ENCODE measurements at places on chromosomes 16 and 17.
A peak's percentile ranks its signal among the peaks of the same experiment; 100 is the strongest.

GRCh38 chr16:23608194-23608593, 12.1 kb upstream of the NDUFAB1 start:
- DNase-seq: no peak

DNA sequence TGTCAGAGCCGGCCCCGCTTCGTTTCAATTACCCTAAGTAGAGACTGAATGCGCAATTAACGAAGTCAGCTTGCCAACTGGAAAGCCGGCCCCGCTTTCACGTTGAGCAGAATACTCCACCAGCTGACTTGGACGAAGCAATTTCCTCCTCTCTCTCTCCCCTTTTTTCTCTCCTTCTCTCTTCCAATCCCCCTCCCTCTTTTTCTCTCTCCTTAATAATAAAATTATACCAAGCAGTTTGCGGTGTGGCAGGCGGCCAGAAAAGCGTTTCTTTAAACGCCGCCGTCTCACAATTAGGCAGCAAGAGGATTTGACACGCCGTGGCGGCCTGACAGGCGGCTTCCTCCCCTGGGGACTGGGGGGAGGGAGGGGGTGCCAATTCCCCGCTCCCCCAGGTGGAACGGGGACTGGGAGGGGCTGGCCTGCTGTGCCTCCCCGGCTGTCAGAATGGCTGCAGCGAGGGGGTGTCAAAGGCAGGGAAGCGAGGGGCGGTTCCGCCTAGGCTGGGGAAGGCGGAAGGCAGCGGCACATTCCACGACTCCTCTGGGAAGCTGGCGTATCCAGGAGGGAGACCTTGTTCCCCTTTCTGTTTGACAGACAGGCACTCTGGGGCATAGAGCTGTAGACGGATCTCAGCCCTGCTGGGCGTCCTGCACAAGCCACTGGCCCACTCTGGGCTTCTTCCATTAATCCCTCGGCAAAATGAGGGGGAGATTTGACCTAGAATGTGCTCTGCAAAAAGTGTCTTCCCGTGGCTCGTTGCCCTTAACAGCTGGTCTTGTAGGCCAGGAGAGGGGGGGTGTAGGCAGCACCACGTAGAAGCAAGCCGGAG, 52.7 kb downstream of the SREBF1 start:
- DNase-seq: no peak

DNA sequence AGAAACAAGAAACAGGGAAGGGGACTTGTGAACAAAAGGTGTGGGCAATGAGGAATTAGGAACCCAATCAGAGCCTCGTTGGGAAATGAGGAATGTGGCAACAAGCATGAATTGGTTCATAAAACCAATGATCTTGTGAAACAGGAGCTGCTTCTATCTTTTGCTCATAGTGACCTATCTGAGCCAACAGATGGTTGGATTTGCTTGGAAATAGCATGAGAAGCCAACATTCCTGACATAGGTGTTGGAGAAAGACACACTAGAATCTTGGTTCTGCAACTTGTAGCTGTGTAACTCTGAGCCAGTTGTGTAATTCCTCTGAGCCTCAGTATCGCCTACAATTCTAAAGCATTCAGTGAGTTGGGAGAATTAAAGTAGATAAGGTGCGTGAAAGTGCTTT, 251.9 kb upstream of the AXIN2 start:
- no peak for DNase-seq

- no peak for DNase-seq
Observed at GRCh38 chr17:14204084-14204483, 32.6 kb downstream of the CDRT15 start.

DNA sequence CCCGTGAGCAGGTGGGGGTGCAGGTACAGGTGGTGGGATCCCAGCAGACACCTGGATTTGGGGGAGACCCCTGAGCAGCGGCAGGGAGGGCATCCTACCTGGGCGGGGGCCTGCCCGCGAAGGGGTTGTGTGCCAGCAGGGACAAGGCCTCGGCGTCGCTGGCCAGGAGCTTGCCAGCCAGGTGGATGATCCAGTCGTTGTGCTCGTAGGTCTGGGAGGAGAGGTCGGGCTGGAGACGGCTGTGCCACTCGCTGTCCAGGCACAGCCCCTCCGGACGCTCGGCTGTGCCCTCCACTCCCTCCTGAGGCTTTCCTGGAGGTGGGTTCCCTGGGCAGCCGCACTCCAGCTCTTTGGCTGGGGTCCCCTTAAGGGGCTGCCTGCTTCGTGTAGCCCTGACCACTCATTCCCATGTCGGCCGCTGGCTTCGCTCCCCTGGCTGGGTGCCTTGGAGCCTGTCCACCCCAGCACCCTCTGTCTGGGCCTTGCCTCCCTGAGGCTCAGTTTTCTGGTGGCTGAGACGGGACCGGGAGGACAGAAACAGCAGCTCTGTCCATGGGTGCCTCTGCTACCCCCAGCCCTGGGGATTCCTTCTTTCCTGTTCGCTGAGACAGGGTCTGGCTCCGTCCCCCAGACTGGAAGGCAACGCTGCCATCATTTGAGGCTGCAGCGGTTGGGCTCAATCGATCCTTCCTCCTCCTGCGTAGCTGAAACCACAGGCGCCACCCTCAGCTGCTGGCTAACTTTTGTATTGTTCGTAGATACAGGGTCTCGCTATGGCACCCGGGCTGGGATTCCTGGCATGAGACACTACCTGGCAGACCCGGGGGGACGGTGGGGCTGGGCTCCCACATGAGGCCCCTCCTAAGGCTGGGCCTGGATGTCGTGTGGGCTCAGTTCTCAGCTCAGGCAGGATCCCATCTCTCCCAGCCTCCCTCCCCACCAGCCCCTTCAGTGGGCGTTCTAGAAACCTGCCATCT, 68.6 kb upstream of the GNG13 start:
- DNase-seq: no peak

GRCh38 chr16:680625-680945, 375 bp downstream of the STUB1 start:
- DNase-seq: no peak

DNA sequence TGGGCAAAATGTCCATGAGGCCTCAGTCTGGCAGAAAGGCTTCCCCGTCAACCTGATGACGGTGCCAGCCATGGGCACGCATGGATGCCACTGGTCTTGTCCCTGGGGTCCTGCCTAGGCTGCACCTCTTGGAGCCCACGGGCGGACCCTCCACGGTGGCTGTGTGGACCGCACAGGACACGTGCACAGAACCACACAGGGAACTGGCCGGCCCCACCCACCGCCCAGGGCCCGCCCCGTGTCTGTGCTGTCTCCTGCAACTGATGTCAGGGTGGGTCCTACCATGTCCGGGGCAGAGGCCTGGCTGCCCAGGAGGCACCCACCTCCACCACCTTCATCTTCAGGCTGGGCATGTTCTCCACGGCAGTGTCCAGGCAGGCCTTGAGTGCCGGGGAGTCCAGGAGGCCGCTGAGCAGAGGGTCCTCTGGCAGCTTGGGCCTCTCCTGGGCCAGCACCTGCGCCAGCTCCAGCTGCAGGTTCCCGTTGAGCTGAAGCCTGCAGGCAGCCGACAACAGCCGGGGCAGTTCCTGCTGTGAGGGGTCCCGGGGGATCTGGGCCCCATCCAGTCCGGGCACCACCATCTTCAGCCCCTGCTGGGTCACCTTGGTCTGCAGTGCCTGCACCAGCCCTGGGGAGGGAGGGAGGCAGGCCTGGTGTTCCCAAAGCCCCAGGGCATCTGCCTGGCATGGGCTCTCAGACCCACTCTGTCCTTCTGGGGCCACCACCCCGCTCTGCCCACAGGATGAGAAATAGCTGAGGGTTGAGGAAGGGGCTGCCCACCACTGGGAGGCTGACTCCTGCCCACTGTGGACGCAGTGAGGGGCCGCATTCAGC, 11.9 kb downstream of the FASN start:
- DNase-seq: no peak

GRCh38 chr17:76414334-76415295, 30.2 kb downstream of the SPHK1 start:
- no peak for DNase-seq

- no peak for DNase-seq
Observed at GRCh38 chr17:67671493-67671892, 46.2 kb upstream of the NOL11 start.

- peak; percentile 66 for DNase-seq
Observed at GRCh38 chr17:40559954-40560591, 5.2 kb downstream of the CCR7 start.

DNA sequence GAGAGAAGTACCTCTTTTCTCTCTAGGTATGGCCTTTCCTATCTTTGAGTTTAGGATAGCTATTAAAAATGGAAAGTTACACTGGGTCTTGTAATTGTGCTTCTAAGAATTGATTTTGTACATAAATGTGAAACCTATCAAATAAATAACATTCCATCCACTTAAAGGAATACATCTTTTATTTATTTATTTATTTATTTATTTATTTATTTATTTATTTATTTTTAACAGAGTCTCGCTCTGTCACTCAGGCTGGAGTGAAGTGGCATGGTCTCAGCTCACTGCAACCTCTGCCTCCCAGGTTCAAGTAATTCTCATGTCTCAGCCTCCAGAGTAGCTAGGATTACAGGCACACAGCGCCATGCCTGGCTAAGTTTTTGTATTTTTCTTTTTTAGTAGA, 1114.0 kb upstream of the EEF2KMT start:
- no peak for DNase-seq

- DNase-seq: no peak
Observed at GRCh38 chr17:77729587-77729986, 228.9 kb upstream of the TNRC6C start.

DNA sequence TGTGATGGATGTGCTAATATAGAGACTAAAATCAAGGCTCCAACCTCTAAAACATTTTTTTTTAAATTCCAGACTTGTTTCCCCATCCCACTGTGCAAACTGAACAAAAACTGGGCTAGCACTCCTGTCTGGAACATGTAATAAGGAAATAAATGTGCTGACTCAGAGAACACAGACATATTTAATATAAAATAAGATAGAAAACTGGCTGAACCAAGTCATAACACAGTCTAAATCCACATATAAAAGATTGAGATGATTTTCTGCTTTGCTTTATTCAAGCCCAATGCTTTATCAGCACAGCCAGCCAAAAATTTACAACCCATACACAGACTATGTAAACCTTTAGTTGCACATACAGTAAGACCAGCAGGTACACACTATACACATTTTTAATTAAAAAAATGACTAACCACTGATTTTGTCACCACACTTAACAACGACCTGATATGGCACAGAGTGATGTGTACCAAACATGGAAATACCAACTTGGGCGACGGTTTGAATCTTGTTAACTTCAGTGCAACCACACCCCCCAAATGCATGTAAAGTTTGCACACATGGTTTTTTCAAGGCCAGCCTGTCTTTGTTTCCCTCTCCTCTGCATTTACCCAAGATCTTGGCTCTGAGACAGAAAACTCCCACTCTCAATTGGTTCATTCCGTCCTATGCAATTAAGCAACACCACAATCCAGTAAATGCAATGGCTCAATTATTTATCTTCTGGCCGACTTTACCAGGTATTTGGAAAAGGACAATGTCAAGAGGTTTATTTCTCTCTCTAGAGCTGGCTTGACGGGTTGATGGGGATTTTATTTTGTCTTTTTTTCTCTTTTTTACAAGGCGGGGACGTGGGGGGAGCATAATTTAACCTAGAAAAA, 1.2 kb downstream of the STAT3 start:
- no peak for DNase-seq

DNA sequence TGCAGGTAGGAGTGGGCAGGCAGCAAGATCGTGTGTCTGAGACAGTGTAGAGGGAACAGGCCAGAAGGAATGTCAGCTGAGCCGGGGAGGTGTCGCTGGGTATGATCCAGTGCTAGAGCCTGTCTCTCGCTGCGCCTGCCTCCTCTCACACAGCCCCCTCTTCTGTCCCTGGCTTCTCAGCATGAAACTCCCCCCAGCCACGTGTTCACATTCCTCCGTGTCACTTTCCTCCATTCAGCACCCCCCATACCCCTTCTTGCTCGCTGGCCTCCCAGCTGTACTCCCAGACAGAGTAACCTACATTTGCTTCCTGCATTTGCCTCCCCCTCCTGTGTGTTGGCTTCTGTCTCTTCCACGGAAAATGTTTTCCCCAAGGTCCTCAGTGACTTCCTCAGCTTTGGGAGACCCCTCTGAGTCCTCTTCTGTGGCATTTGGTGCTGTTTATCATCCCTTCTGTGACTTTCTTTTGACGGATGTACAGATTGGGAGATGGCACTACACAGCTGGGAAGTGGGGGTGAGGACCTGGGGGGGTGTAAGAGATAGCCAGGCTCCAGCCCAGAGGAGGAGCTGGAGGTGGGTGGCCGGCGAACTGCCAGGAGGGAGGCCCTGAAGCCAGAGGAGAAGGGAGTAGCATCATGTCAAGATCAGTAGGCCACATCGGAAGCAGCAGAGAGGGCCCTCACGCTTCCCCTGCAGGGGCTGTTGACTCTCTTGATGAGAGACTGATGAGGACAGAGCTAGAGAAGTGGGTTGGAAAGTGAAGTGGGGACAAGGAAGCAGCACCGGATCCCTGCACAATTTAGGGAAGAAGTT, 19.2 kb downstream of the SGF29 start:
- DNase-seq: no peak

GRCh38 chr17:62827746-62828485, 19.8 kb upstream of the MARCHF10 start:
- no peak for DNase-seq

DNA sequence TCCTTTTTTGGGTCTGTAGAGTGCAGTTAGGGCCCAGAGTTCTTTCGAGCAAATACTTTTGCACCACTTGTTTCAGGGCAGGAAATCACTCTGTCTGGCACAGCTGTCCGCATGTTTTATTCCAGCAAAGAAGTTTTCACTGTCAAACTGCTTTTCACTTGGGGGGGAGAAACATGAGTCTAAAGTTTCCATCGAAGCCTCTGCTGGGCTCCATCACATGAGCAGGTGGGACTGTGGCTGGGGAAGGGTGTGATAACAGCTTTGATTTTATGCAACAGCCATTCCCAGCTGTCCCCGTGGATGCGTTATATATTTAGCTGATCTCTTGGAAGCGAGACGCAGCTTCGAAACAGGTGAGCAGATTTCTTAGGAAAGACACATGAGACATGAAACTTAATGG, 288.6 kb downstream of the SNX29 start:
- DNase-seq: no peak

GRCh38 chr17:80910043-80910442, 81.6 kb upstream of the CHMP6 start:
- DNase-seq: no peak

DNA sequence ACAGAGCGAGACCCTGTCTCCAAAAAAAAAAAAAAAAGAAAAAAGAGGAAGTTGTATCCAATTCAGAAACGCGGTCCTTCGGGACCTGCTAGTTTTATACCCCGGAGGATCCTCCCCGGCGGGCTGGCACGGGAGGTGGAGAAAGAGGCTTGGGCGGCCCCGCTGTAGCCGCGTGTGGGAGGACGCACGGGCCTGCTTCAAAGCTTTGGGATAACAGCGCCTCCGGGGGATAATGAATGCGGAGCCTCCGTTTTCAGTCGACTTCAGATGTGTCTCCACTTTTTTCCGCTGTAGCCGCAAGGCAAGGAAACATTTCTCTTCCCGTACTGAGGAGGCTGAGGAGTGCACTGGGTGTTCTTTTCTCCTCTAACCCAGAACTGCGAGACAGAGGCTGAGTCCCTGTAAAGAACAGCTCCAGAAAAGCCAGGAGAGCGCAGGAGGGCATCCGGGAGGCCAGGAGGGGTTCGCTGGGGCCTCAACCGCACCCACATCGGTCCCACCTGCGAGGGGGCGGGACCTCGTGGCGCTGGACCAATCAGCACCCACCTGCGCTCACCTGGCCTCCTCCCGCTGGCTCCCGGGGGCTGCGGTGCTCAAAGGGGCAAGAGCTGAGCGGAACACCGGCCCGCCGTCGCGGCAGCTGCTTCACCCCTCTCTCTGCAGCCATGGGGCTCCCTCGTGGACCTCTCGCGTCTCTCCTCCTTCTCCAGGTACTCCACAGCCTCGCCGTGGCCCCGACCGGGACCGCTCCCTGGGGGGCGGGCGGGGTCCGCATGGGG, at the start of gene CDH3:
CDH3 (plus strand) TSS at position 596 of the 779 bp plus-strand sequence; CDS start at position 666, 70 bp downstream.
- DNase-seq: no peak

GRCh38 chr17:19727501-19728078, 11.2 kb upstream of the SLC47A2 start:
- DNase-seq: no peak
